ENCODE measurements at places on chromosomes 4 and X. TPM values are rescaled to one million over a fixed set of nuclear protein-coding genes. Genes with fewer than 3 reads are reported as not detected.

PWWP3B gene
- 0.07 TPM for polyA plus RNA-seq

USP17L15 gene
- 0.02 TPM for polyA plus RNA-seq

XAGE1B gene
- 0.14 TPM for polyA plus RNA-seq

VAMP7 gene
- polyA plus RNA-seq, result 34.6 TPM

PABPC5 gene
- 0.37 TPM for polyA plus RNA-seq

C4orf46 gene
- 6.4 TPM for polyA plus RNA-seq

LRAT gene
- polyA plus RNA-seq, result 0.25 TPM

DCAF4L1 gene
- 0.32 TPM for polyA plus RNA-seq

DNA sequence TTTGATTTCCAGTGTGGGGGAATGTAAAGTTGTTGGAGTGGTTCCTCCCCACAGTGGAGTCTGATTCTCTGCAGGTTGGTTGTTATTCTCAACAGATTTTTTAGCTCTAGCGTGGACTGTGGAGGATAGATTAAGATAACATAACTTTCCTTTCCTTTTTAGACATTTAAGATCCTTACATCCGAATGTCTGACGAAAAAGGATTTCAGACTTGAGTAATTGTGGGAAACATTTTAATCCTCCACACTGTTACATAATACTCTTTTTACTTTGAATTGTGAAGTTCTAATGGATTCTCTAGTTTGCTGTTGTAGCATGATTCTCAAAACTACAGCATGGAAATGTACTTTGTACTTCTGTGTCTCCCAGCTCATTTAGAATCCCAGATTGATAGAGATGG is 107.8 kb downstream of the ARHGAP10 start:
- no peak for DNase-seq

DNA sequence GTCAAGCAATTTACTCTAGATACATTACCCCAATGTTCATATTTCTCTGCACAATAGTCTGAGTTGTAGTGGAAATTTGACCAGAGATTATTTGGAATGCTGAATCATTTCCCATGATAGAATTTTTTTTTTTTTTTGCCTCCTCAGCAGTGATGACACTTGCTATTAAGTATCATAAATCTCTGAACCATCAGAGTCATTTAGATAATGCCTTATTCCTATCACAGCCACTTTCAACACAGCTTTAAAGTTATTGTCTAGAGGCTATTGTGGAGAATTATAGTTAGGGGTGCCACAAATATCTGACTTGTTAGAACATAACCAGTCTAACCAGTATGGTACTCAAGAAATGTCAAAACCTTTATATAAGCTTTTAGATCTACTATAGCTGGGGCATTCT is 79.8 kb downstream of the LCORL start:
- DNase-seq, result no peak

- peak; percentile 40 for DNase-seq
These were observed 120.3 kb downstream of the RASL11B start for GRCh38 chr4:52982255-52982945.

DNA sequence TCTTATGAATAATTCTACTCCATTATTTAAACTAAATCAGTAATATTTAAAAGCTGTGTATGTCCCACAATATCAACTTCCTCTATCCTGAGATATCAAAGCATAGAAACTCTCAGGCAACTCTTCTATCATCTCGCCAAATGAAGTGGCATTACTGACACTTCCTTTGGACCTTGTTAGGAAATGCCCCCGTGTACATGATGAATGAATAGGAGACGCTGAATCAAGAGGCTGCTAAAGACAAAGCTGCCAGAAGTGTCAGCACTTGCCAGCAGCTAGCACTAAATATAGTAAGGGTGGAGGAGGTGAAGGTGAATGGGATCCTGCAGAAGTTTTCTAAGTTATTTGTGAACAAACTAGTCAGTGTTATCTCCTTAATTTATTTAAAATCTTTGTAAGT is 99.5 kb upstream of the BLTP1 start:
- no peak for DNase-seq

GRCh38 chr4:167177925-167178324 is 56.4 kb downstream of the SPOCK3 start:
- DNase-seq, result no peak

DNA sequence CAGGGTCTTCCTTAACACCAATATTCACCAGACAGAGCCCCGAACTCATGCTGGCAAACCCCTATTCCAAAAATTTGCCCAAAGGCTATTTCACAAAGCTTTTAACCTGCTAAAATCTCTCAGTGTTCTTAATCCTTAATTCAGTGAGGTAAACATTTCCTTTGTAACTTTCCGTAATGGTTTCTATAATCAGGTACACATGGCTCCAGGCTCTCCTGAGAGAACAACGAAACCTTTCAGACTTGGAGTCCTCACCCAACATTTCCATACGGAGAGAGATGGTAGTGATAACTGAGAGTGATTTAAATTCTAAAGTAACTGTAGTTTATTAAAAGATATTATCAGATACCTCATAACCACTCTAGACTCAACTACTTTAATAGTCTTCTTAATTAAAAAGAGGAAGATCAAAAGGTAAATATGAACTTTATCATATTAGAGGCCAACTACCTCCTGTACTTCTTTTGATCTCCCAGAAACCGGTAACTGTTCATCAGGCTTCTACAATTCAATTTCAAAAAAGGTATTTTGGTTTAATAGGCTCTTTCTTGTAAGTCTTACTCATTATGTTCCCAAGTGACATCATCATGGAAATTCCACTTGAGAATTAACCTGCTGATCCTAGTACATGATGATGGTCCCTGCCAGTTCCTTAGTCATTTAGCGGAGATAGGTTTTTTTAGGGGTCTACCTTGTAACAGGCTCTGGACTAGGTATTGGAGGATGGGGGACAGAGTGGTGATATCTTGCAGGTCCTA is 91.4 kb upstream of the UCP1 start:
- no peak for DNase-seq

- no peak for DNase-seq
These were observed 22.4 kb downstream of the TSC22D3 start for GRCh38 chrX:107753187-107753586.

DNA sequence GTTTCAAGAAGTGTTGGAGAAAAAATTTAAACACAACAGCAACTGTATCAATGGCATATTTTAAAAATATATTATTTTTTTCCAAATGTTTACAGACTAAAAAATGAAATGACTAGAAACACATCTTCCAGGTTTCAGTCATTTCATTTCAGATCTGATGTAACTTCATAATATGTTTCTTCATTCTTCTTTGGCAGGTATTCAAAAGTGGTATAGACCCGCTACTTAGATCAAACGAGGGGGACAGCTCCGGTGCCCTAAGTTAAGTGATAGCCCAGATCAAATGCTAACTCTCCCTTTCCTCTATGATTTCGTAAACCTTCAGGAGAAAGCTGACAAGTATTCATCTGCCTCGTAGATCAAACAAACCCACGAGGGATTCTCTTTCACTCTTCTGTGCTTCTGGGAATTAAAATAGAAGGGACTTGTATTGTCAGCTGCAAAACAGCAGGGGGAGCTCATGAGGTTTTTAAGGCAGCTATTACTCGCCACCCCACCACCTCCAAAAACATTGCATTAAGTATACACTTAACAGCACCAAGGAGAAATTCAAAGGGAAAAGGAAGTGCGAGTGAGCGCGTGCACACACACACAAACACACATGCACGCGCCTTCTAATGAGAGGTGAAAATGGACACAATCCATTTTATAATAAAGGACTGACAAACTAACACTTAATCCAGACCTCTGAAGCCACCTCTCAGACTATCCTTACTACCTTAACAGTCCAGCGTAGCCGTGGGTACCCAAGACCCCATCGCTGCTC is 21.4 kb downstream of the HELT start:
- DNase-seq, result peak; percentile 59

DNA sequence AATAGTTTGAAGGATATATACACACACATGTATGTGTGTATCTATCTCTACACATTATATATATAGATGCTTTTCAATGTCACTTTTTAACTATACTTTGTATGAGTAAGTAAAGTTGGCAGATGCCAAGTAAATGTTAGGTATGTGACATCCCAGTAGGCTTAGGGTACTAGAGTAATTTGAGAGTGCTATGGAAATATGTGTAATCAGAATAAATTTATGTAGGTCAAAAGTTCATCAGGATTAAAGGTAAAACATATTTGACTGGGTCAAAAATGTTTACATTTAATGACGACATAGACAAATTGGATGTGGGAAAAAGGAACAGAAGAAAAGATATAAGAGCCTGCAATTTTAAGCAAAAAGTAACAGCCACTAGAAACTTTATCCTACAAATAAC is 588.8 kb downstream of the ANKRD50 start:
- DNase-seq, result no peak

GRCh38 chr4:114132199-114132598 is 152.8 kb upstream of the ARSJ start:
- DNase-seq, result no peak

DNA sequence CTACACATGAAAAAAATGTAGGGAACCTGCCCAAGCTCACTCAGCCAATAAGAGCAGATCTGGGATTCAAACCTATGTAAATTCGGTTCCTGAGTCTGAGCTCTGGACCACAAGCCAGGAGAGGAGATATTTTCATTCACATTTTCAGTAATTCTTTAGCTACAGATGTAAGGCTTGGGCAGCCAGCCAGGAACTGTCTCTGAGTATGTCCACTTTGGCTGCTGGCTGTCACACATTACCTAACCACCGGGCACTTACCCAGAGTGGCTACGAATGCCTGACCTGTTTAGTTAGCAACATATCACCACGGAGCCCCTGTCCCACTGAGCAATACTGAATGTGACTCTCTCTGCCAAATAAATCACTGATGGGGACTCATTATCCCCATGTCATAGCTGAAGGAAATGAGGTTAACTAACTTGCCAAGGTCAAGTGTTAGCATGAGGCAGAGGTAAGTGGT is 15.3 kb downstream of the USP46 start:
- DNase-seq, result no peak

DNA sequence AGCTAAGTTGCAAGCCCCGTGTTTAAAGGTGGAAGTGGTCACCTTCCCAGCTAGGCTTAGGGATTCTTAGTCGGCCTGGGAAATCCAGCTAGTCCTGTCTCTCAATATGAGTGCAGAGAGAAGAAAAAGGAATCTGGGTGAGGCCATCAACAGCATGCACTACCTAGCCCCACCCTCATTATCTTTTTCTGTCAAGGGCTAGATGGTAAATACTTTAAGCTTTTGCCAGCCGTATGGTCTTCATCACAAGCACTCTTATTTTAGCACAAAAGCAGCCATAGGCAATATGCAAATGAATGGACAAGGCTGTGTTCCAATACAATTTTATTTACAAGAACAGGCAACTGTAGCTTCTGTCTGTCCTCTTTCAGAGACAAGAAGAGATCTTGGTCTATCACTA is 282.9 kb downstream of the ZNF674 start:
- no peak for DNase-seq

DNA sequence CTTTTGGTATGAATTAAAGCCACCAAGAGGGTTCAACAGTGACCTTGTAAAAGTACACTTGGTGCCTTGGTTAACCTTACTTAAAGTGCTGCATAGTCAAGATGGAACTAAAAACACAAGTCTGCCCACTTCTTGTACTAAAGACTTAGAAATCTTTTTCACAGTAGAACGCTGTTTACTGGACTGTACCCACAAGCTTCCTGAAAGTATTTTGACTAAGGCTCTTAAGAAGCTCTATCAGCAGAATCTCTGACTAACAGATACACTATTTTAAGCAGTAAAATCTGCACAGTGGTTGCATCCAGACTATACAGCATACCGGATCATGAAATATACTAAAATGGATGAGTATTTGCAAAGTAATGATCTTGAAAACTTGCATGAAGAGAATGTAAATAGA is 7.2 kb downstream of the RAB28 start:
- DNase-seq, result no peak

GRCh38 chr4:108359130-108359985 is 190.6 kb upstream of the LEF1 start:
- DNase-seq, result peak; percentile 91

- no peak for DNase-seq
These were observed 16.1 kb upstream of the ATP8A1 start for GRCh38 chr4:42673082-42673425.

GRCh38 chr4:8694226-8694625 is 101.7 kb downstream of the CPZ start:
- DNase-seq, result no peak

GRCh38 chr4:45370408-45370807 is 644.1 kb upstream of the GNPDA2 start:
- DNase-seq, result no peak

- no peak for DNase-seq
These were observed 41.2 kb downstream of the PIR start for GRCh38 chrX:15451913-15452312.
